ENCODE measurements at places on chromosomes 2 and 18.

GRCh38 chr2:24453379-24454073 is 37.5 kb upstream of the NCOA1 start:
- DNase-seq, result no peak

DNA sequence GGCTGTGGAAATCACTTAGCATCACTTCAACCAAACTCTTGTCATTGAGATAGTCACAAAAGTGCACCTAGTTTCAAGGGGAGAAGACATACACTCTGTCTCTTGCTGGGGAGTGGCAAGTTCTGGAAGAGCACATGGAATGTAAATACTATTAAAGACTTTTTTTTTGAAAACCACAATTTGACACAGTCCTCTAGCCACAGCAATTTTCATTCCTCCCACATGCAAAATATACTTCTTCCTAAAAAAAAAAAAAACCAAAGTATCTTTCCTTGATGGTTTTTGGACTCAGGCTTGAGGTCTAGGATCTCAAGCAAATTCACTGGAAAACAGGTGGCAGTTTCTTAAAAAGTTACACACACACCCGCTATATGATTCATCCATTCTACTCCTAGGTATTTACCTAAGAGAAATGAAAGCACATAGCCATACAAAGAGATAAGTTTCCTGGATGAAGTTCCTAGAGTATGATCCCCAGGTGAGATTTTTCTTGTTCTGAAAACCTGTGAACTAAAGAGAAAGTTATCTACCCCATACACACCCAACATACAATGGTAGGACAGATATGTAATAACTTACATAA is 295.8 kb downstream of the SP3 start:
- no peak for DNase-seq

- DNase-seq, result no peak
Measured at GRCh38 chr2:211133766-211134165, 577.4 kb downstream of the CPS1 start.

DNA sequence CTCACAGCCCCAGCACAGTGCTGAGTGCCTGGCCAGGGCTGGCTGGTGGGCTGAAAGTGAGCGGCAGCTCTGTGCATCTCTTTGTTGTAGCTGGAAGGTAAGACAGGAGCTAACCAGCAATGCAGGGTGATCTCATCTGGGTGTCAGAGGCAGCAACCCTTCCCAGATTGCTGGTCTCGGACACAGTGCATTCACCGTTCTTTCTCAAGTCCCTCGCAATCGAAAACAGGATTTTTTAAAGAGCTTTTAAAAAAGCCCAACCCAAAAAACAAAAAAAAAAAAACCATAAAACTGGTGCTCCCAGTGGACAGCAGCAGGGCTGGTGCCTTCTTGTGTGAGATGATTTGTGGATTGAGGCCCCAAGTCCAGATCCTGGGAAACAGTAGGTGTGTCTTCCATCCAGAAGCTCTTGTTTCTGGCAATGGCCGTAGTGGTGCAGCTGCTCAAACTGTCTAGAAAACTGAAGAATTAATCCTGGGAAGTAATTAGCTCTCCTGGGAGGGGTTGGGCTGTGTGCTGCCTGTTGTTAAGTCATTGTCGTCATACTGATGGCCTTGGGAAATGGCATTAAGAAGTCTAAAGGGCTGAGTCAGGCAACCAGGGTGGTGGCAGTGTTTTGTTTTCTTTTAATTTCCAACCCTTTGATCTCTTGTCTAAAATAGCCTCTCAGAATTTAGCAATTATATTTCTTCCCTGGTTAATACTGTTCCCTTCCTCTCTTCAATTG is 156.7 kb downstream of the KLHL29 start:
- DNase-seq, result no peak

DNA sequence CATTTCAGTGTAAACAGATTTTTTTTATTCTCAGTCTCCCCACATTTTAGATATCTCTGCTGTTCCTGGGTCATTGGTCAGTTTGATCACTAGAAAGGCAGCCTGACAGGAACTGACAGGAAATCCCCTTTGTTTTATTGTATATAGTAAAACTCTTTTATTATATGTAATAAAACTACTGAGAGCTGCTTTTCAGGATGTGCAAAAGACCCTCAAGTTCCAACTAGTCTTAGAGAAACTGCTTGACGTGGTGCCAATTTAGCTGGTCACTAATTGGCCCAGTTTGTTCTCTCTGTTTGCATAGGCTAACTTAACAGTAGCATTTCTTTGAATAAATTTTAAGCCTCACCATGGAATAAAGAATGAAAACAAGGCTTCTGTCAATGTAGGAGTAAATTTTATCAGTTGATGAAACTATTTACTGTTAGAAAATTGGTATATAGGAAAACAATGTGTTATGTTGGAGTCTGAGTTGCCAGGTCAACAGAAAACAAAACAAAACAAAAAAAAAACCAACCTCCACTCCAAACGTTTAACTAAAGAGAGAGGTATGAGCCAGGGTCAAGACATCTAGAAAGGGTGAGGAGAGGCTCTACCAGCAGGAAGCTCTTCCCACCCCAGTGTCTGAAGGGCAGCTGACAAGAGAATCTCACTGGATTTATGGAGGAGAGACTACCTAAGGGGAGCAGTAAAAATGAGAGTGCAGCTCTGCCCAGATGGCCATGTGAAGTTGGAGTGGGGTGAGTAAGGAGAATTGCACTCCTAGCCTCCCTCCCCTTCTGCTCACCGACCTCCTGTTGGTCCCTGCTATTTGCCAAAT is 184.6 kb downstream of the ST6GAL2 start:
- DNase-seq, result no peak

DNA sequence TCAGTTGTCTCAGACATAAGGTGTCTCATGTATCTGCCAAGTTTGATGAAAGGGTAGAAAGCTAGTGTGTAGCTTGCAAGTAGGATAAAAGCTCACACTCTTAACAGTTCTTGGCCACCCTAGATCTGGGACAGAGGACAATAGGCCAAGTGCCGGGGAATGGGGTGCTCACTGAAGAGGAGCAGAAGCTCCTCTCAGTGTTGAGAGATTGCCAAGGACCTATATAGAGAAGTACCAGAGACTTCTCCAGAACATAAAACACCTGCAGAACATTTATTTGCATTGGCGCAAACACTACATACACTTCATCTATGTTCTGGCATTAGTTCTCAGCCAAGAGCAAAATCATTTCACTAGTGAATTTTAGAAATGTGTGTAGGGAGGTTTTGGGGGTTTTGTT is 2.9 kb upstream of the GTF3C3 start:
- DNase-seq, result no peak

DNA sequence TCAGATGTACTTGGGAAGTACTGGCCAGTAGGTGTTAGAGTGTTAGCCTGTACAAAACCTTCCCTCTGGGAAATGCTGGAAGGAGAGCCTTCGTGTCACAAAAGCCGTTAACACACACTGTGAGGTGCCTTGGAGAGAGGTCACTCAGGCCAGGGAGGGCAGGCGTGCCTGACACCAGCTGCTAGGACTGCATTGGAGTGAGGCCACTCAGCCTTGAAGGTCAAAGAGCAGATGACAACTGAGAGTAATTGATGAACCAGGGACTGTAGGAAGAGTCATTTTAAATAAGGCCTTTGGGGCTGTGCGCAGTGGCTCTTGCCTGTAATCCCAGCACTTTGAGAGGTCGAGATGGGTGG is 45.4 kb downstream of the ASAP2 start:
- DNase-seq, result no peak

DNA sequence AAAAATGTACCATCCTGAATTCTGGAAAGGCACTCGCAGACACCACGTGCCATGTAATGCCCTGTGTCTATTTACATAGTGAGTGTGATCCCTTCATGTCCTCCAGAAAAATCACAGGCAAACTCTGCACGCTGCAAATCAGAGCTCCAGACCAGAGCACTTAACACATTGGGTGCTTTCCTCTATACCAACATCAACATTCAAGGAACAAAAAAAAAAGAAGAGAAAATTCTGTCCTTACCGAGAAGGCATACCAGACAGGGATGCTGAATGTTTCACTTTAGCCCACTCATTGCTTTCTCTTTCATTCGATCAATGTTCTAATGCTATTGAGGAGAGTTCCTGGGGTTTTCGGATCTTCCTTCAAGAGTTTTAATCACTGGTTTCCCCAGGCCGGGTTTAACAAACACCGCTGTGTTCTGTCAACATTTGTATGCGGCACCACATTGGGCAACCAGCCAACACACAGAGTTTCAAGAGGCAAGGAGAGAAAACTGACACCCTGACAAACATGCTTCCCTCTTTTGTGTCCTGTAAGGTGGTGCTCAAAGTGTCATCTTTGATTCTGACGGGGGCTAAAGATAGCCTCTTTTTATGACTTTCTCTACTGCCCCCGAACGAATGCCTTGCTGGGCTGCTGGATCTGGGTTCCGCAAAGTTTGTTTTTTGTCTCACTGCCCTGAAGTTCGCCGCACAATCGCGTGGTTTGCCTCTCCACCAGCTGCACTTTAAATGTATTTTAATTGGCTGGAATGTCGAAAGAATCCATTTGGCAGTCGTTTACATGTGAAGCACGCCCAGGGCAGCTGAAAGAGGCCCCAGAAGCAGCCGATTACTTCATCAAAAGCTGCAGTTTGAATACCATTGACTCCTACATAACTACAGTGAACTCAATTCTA is 106.4 kb upstream of the NCKAP5 start:
- no peak for DNase-seq

- DNase-seq, result no peak
Measured at GRCh38 chr2:26136451-26136850, 36.4 kb upstream of the GAREM2 start.

- DNase-seq, result no peak
Measured at GRCh38 chr2:237691029-237691907, 63.9 kb downstream of the LRRFIP1 start.

DNA sequence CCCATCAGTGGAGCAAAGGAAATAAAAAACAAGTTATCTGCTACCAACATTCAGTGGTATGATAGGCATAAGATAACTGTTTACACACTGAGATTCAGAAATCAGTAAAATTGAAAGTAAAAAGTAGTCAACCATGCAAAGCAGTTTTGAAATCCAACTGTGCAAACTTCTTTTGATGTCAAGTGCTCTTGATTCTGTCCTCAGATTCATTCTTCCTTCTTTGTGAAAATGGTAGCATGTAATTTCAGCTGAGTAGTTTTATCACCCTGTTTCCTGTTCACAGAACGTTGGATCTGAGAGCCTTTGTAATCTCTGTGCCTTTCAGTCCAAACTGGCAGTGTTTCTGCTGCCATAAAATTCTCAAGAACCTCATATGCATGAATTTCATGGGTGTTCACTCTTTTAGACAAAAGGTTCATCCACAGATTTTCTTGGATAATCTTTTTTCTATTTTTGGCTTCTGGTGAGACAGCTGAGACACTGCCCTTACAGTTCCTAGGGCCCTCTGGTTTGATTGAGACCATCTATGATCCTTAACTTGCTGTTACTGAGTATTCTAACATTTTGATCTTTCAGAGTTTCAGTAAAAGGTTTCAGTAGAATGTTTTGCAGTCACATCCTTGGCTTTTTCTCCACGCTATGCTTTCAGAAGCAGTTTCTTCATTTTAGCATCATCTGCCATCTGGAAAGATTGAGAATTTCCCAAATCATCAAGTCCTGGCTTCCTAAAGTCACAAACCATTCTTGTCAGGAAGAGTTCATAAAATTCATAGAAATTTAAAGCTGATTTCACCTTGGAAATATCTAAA is 272.3 kb upstream of the EPHA4 start:
- no peak for DNase-seq

- DNase-seq, result no peak
Measured at GRCh38 chr18:68826121-68826520, 28.2 kb downstream of the CCDC102B start.

DNA sequence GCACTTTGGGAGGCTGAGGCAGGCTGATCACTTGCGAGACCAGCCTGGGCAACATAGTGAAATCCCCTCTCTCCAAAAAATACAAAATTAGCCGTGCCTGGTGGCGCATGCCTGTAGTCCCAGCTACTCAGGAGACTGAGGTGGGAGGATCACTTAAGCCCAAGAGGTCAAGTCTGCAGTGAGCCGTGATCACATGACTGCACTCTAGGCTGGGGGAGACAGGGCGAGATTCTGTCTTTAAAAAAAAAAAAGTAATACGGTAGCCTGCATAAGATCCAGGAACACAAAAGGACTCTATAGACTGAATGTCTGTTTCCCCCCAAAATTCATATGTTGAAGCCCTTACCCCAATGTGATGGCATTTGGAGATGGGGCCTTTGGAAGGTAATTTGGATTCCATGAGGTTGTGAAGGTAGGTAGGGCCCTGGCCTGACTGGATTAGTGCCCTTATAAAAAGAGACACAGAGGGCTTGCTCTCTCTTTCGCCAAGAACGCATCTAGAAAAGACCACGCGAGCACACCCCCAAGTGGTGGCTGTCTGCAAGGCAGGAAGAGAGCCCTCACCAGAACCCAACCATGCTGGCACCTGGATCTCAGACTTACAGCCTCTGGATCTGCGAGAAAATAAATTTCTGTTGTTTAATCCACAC is 17.0 kb downstream of the MBOAT2 start:
- DNase-seq, result no peak

- DNase-seq, result no peak
Measured at GRCh38 chr2:25838152-25838756, 40.0 kb downstream of the ASXL2 start.

DNA sequence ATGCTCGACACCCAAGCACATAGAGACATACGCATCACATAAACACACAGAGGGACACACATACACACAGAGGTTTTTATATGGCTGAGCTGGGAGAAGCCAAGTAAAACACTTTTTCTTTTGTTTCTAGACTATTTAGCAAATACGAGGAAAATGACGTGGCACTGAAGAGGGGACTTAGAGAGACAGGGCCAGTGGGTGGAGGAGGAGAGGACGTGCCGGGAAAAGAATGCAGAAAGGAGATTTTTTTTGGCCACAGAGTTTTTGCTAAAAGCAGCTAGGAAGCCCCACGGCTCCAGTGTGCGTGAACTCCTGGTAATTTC is 168.5 kb upstream of the KLF7 start:
- no peak for DNase-seq

GRCh38 chr2:43727634-43728014 is 46.2 kb upstream of the DYNC2LI1 start:
- no peak for DNase-seq

- no peak for DNase-seq
Measured at GRCh38 chr2:23093513-23093912, 291.5 kb upstream of the KLHL29 start.

DNA sequence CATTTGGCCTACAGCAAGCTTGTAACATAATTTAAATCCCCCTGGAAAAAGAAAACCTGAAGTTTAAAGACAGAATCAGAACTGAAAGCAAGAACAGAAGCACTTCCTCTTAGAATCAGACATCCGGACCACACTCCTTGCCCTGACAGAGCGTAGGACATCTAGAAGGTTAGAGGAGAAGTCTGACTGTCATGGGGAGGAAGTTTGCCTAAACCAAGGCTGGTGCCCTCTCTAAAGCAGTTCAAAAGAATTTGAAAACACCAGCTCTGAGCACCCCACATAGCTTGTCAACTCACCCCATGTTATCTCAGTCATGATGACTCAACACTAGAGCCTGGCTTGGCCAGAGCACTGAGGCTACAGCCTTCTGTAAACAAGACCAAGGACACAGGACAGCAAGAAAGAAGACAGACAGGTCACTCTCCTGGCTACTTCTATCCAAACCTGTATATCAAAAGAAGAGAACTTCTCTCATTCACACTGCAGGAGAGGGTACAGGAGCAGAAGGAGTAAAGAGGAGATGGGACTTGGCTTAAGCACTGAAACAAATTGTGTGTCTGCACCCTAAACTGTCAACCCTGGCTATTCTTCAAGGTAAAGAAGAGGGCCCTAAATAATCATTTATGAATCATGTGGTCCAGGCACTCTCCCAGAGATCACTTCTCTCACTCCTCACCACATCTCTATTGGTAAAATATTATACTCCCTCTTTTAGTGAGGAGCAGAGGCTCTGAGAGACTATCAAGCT is 198.6 kb downstream of the MEMO1 start:
- DNase-seq, result no peak

All from stimulated activated CD8-positive, alpha-beta memory T cell treated with anti-CD3 and anti-CD28 coated beads, Interleukin-15, amount 100 ng/mL, for 24 hours (primary cell).